ENCODE measurements at places on chromosomes 5 and 9.

DNA sequence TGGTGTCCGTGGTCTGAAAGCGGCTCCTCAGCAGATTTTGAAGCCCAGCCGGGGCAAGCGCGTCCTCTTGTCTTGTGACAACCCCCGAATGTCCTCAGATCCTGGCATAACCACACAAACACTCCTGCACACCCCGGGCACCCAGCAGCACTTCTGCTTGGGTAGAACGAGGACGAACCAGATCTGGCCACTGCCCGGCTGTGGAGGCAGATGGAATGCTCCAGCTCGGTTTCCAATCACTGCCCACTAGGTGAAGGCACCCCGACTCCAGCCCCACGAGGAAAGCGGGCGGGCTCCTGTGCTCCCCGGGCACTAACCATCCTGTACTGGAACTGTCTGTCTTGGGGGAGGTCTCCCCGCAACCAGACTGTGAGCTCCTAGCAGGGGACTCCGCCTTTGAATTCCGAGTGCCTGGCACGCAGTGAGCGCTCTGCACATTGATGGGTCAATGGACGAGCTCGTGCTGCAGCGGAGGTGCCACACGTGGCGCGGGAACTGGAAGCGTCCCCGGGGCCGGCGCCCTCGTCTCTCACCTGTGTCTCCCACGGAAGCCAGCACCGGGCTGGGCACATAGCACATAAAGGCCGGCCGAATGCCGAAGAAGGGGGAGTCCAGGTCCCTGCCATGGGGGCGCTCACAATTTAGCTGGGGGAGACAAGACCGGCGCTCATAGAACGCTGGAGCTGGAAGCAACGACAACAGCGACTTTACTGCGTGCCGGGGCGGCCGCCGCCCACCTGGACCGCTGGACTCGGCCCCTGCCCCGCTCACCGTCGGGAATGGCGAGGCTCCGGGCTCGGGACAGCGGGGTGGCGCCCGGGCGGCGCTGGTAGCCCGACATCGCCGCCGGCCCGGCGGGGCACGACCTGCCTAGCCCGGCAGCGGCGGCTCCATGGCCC is 608 bp downstream of the ENTR1 start:
- DNase-seq = peak; percentile 7

DNA sequence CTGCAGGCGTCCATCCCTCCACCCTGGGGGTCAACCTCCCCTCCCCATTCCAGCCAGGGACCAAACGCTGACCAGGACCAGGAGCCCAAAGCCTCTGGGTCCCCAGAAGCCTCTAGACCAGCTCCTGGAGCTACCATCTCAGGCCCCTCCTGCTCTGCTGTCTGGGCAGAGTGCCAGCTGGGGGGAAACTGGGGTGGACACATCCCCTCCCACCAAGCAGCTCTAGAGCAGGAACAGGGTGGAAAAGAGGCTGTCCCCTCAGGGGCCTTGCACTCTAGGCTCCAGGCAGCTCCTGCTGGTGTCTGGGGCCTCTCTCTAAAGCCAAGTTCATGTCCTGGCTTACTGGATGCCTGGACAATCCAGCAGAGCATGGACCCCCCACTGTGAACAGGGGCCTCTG is 4.4 kb downstream of the SSNA1 start:
- no peak for DNase-seq

GRCh38 chr5:158419186-158419585 is 560.2 kb upstream of the CLINT1 start:
- no peak for DNase-seq

DNA sequence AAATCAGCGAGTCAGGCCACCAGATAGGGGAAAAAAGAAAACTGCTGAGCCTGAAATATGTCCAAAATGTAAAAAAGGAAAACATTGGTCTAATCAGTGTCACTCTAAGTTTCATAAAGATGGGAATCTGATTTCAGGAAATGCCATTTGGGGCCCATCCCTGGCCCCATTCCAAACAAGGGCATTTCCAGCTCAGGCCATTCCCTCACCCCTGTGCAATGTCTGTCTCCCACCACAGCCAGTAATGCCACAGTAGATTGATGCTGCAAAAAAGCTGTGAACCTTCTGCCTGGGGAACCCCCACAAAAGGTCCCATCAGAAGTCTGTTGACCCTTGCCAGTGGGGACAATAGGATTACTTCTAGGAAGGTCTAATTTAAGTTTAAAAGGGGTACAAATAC is 199.6 kb downstream of the YTHDC2 start:
- no peak for DNase-seq

DNA sequence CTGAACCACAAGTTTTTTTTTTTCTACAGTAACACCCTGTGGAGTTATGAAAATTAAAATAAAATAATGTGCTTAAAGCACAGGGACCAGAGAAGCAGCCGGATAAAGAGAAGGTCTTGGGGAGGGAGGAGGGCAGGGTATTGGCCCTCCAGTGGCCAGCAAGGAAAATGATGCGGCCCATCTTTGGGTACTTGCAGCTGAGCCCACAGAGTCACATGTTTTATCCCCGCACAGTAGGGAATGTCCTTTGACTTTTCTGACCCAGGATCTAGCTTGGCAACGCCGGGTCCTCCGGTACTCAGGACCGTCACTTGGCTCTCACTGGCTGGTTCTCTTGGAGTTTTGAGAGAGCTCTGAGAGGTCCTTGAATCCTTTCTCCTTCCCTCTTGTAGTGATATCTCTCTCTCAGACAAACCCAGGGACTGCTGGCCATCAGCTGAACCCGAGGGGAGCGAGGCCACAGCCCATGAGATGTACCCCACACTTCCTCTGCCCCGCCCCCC is 35.3 kb upstream of the HSPA9 start:
- no peak for DNase-seq

- DNase-seq = no peak
Measured at GRCh38 chr5:119405419-119405818, 46.9 kb upstream of the HSD17B4 start.

DNA sequence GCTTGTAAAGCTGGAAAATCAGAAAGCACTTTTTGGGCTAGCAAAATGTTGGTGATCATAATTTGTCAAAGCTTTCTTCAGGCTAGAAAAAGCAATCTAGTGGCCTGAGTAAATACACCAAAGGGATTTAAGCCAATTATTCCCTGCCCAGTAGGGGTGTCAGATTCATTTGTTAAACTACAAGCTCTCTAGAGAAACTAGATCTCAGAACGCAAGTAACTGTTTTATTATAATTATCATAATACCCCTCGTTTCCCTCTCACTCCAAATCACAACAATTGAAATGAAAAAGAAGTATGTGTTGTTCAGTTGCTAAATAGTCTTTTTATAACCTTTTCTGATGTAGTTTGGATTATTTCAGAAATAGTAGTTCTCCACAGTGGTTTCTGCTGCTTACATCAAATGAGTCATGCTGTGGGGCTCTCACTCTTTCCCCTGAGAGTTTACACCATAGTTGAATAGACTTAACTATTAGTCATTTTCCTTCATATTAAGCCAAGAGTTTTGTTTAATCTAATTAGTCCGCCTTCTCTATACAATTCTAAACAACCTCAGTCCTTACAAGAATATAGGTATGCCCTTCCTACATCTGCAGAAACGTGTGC is 918.6 kb upstream of the DMAC1 start:
- no peak for DNase-seq

GRCh38 chr5:139133282-139133681 is 64.9 kb downstream of the SIL1 start:
- no peak for DNase-seq

- DNase-seq = no peak
Measured at GRCh38 chr9:99488131-99489059, 266.3 kb downstream of the SEC61B start.

DNA sequence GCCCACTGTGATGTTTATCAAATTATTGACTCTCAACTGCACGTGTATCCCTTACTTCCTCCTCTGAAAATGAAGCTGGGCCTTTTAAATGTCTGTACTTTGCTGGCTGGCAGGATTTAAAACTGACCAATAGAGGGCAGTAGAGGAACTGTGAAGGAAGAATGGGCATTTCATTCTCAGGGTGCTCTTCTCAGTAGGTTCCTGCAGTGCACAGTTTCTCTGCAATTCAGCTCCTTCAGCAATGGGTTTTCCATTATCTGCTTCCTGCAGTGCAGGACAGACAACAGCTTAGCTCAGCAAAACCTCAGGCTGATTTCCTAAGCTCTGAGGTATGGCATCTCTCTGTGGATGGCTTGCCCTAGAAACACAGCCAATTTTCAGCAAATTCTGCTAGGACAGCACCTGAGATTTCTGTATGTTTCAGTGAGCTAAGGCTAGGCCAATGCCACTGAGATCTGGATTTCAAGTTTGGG is 298.4 kb upstream of the PRDM9 start:
- DNase-seq = peak; percentile 4

DNA sequence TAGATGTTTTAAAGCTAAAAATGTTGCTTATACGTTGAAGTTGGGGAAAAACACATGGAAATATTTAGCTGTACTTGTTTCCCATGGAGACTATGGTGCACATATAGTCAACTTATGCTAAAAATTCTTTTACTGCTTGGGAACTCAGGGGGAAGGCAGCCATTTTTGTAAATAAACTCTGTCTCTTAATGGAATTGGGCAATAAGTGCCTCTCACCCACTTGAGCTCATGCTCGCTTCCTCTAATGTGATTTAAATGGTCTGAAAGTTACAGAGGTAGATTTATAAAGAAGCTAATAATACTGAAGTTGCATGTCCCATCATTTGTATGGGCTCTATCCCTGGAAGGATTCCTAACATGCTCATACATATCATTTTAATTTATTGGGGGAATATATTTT is 523.8 kb downstream of the RASEF start:
- no peak for DNase-seq

- DNase-seq = no peak
Measured at GRCh38 chr9:19728101-19728500, 60.7 kb downstream of the SLC24A2 start.

Data from hematopoietic multipotent progenitor cell treated with erythropoietin and hydrocortisone succinate and interleukin-3 and kit ligand, for 17 days (in vitro differentiated cells).